Psoas muscle (tissue), 8 donors: ENCODE measurements at places on chromosomes 1 and 21. TPM values are rescaled to one million over a fixed set of nuclear protein-coding genes. Genes with fewer than 3 reads are reported as not detected.
A peak's percentile ranks its signal among the peaks of the same experiment; 100 is the strongest.

GRCh38 chr1:229209816-229210215 lies 61.1 kb upstream of the RAB4A start:
- no peak for DNase-seq

- DNase-seq, result no peak
Measured at GRCh38 chr1:92970990-92971689, 9.9 kb upstream of the DIPK1A start.

GRCh38 chr21:14617040-14617393 lies 70.9 kb upstream of the SAMSN1 start:
- DNase-seq, result no peak

- DNase-seq, result peak; percentile 78
Measured at GRCh38 chr1:196608390-196609369, at the start of gene KCNT2. Gene KCNT2, minus strand, starts transcription at chr1:196608440. Its CDS starts 131 bp downstream, at chr1:196608309.

DNA sequence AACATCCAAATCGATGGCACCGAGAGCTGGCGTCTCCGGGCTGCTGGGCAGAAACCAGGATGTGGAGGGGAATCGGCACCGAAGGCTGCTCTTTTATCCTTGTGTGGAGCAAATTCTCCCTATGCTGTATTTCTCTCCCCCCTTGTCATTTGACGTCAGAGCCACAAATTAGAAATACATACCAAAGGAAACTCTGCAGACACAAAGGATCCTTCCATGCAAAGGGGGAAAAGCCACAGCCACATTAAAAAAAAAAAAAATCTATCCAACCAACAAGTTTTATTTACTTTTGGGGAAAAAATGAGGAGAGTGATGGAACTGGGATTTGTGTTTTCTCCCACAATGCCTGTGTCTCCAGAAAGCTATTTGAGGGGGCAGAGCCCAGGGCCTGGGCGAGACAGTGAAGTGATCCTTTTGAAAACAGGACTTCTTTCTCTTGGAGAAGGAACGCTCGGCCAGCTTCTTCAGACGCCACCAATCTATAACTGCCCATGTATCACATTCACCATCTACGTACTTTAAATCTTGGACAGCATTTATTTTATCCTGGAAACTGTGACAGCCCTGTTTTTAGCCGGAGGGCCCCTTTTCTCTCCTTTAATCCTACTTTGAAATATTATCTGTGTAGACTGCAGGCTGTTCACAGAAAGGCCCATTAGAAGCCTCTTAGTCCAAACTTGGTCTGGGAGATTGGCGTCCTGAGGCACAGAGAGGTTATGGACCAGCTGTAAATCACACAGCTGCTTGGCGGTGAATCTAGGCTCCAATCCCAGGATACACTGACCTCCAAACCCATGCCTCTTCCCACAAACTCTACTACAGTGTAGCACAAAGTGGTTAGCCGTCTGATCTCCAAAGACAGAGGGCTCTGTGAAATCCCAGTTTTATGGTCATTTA lies 4.5 kb downstream of the KANK4 start:
- DNase-seq, result no peak

GRCh38 chr1:25046194-25046532 lies 116.1 kb upstream of the RUNX3 start:
- DNase-seq, result no peak

GRCh38 chr1:228794173-228794572 lies 58.9 kb downstream of the RHOU start:
- no peak for DNase-seq

DNA sequence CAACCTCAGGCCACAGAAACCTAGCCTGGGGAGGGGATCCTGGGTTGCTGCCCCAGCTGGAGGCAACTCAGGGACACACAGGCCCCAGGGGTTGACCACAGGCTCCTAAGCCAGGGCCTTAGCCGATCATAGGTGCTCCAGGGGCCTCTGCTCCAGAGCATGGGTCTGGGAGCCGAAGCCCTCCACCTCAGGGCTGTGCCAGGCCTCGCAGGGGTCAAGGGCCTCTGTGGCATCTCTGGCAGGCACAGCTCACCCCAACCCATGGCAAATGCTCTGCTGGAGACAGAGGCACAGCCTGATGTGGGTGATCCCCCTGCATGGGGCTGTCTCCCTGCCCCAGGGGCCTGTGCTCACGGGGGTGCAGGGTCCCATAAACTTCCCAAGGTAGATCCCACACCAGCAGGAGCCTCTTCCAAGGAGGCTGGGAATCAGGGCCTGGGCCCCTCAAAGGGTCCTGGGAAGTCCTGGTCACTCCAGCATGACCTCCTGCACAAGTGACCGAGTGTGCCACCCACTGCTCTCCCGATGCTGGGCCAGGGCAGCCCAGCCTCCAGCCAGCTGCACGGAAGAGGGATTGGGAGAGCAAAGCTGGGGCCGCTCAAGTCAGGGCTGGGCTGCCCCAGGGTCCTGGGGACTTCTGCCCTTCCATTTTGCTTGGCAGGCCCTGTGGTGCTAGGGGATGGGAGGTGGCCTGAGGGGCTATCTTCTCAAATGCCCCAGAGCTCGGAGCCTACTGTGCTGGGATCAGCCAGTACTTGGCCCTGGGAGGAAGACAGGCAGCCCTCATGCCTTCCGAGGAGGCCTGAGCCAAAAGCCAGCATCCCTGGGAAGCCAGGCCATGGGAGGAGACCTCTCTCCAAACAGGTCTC lies 22.2 kb upstream of the PRSS38 start:
- no peak for DNase-seq

DNA sequence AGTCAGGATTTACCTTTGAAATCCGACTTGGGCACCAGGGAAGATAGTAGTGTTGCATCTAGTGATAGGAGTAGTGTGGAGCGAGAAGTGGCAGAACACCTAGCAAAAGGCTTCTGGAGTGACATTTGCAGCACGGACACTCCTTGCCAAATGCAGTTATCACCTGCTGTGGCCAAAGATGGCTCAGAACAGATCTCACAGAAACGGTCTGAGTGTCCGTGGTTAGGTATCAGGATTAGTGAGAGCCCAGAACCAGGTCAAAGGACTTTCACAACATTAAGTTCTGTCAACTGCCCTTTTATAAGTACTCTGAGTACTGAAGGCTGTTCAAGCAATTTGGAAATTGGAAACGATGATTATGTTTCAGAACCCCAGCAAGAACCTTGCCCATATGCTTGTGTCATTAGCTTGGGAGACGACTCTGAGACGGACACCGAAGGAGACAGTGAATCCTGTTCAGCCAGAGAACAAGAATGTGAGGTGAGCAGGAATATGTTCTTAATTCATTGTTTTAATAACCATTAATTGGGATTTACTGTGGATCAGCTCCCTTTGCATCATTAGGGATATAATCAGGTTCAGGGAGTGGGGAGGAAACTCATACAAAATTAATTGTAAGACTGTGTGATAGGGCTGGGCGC lies 28.3 kb downstream of the BACH1 start:
- peak; percentile 27 for DNase-seq

GRCh38 chr21:45421846-45422775 lies 17.1 kb downstream of the COL18A1 start:
- DNase-seq, result peak; percentile 11

DNA sequence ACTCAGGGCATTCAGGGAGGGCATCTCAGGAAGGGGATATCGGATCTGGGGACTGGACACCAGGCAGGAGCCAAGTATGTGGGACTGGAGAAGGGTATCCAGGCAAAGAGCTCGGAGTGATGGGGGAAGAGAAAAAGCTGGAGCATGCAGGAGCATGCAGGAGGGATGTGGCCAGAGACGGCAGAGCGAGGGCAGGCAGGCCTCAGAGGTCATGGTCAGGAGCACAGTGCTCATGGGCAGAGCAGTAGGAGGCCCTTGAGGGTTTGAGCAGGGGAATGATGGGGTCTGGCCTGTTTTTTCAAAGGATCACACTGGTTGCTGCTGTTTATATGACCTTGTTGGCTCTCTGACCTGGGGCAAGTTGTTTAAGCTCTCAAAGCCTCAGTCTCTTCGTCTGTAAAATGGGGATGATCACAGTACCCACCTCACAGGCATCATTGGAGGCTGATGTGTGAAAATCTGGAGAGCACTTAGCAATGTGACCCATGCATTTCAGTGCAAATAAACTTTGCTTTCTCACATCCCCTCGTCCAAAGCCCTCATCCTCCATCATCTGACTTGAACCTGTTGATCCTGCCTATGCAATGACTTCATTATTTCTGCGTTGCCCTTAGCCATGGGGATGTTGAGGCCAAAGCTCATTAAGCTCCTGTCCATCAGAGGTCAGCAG lies 273.1 kb downstream of the MATN1 start:
- DNase-seq, result no peak

GRCh38 chr1:118294875-118295642 lies 110.0 kb upstream of the SPAG17 start:
- DNase-seq, result peak; percentile 53

DNA sequence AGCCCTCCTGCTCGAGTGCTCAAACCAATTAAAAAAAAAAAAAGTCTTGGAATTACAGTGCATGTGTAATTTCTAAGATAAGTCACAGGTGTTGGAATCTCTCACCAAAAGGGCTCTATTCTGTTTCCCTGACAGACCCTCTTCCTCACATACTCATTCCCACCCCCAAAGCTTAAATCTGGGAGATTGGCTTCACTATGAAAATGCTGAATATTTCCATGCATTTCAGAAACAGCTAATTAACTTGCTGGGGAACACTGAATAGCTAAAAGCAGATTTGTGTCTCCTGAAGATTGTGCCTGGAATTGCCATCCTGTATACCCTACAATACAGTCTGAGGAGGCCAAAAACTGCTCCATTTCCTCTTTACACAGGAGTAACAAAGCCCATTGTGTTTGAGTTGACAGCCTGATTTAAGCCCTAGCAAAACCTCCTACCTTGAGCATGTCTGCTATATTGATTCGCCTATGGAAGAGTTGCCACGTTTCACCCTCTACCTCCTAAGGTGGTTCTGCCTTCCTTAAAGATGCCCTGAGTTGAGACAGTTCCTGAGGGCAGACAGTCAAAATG lies 1.4 kb upstream of the PIK3R3 start:
- no peak for DNase-seq

Gene HES3
- total RNA-seq, result not detected

- DNase-seq, result no peak
Measured at GRCh38 chr1:7988576-7988975, 27.1 kb downstream of the PARK7 start.

- DNase-seq, result no peak
Measured at GRCh38 chr1:200887772-200888348, 6.8 kb upstream of the INAVA start.

GRCh38 chr21:43864313-43864961 lies 586 bp upstream of the AGPAT3 start:
- peak; percentile 48 for DNase-seq

GRCh38 chr1:54490361-54491248 lies 57.4 kb upstream of the ACOT11 start:
- DNase-seq, result no peak

DNA sequence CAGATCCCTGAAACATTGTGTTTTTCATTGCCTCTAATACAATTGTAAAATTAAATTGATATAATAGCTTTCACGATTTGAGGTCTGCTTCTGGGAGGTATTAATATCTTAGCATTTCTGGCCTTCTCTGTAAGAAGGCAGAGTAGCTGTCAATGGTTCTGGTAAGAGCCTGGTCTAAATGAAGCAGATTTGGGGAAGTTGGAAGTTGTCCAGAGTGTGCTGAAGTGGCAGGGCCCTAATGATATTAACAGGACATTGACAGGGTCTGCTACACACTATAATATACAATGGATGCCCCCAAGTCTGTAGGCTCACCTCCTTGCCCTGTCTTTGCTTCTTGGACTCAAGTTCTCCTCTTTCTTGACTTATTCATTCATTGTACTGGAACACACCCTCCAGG lies 99.5 kb downstream of the C4BPA start:
- no peak for DNase-seq

DNA sequence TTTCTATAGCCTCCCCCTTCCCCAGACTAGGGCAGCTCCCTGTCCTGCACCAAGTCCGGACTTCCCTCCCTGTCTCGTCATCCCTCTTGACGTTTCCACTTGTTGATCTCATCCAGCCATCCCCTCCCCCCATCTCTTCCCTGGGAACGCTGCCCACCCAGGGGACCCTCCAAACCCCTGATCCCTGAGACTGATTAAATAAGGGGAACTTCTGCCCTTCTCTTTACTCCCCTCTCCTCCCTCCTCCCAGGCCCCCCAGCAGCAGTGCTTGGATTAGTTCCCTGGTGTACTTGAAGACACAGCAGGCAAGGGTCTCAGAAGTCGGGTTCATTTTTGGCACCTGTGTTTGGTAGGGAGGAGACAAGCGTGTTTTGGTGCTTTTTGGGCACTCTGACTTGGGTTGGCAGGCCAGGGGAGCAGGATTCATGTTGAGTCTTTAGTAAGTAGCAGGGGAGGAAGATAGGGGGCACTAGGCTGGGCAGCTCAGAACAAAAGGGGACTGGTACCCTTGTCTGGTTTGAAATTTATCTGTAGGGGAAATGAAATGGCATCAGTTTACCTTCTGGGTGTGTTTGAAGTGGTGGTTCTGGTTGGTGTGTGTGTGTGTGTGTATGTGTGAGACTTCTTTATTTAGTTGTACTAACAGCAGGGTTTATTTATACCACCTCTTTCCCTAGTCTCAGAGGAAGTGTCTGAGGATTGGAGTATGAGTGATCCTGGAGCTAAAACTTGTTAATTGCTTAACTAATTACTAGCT lies 11.1 kb downstream of the VANGL2 start:
- no peak for DNase-seq

GRCh38 chr1:185864889-185865517 lies 130.8 kb downstream of the HMCN1 start:
- DNase-seq, result no peak

Gene GJA5
- 7.0 TPM for total RNA-seq

Gene CYP4A22
- not detected for total RNA-seq

Gene AGT
- total RNA-seq, result 59.6 TPM

DNA sequence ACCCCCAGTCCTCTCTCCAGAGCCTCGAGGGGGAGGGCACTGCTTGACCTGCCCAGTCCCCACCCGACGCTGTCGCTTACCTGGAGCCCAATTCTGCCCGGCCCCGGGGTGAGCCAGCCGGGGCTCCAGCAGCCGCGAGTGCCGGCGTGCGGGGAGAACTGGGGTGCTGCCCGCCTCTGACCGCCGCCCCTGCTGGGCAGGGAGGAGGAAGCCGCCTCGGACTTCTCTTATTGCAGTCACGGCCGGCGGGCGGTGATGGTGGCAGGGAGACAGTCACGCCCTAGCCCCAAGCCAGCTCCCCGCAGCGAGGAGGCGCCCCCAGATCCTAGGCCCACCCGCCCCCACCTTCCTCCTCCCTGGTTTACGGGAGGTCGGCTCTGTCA lies at the start of gene FGR:
TSS of gene FGR (minus strand) at position 201 of the 383 bp plus-strand sequence. CDS start 11,269 bp downstream, outside the sequence.
- no peak for DNase-seq

GRCh38 chr1:89624314-89624713 lies 8.6 kb upstream of the LRRC8C start:
- DNase-seq, result no peak

Gene NDC1
- 3.0 TPM for total RNA-seq

DNA sequence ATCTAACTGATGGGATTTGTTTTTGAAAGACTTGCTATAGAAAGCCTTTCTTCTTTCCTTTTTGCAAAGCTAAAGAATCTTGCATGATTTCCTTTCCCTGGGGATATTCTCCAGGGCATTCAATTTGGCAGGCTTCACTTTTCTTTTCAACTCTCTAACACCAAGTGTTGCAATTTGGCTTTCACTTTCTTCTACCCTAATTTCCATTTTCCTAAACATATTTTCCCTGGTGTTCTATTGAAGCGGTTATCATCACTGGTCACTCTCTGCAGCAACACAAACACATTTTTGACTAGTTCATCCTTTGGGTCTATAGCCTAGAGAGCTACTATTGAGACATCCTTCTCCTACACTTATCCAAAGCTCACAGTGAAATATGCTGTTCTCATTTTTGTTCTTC lies 424.5 kb downstream of the NEGR1 start:
- no peak for DNase-seq

- no peak for DNase-seq
Measured at GRCh38 chr1:53942127-53942957, 3.2 kb downstream of the IFT25 start.
